ENCODE measurements at places on chromosomes 4 and X.
A peak's percentile ranks its signal among the peaks of the same experiment; 100 is the strongest.

- DNase-seq, result no peak
Measured at GRCh38 chr4:118823471-118823870, 12.5 kb downstream of the SEC24D start.

GRCh38 chrX:136662104-136662503 is 14.1 kb downstream of the CD40LG start:
- no peak for DNase-seq

DNA sequence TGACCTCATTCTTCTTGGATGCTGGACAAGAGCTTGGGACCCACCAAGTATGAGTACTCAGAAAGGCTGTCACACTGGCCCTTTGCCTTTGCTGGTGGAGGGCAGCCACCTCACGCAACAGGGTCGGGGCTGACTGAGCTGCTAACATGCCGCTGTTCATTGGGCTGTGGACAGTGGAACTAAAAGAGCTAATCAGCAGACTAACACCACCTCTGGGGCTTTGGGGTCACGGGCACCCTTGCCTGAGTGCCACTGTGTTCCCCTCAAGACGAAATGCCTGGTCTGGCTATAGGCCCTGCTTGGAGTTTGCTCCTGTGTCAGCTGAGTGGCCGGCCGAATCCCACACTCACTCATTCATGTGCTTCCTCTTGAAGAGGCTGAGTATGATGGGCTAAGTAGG is 559.6 kb downstream of the SPRY1 start:
- DNase-seq, result no peak

DNA sequence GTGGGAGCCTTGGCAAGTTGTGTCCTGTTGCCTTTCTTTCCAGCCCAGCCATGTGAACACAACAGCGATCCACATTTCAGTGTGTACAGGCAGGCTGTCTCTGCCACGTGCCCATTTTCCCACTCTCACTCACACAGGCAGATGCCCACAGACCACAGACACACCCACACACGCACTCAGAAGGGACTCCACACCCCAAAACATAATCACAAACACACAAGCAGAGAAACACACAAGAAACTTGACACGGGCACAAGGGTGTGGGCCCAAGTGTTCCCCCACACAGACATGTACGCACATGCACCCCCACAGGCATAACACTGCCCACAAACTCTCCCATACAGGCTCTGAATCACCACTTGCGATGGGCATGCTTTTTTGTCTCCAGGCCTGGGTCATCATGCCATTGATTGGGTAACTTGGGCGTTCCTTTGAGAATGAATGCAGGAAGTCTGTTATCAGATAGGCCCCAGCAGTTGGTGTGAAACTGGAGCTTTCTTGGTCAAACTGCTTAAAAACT is 84.3 kb downstream of the NBDY start:
- peak; percentile 64 for DNase-seq

- DNase-seq, result no peak
Measured at GRCh38 chrX:129145840-129146272, 377.4 kb downstream of the SMARCA1 start.

DNA sequence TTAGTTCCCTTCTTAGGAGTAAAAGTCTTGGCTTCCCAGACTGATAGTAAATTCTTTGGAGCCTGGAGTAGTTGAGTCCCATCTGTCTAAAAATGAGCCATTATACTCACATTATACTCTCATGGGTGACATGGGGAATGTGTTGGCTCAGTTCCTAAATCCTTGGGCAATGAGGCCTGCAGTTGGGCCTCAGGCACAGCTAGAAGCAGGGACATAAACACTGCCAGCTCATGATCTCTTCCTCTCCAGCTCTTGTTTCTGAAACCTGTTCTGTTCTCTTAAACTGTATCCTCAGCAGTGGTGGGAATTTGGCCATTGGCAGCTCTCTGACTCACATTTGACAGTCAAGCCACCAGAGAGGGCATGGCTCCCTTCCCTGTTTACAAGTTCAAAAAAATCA is 212.5 kb downstream of the SPATA18 start:
- DNase-seq, result no peak

GRCh38 chrX:111264385-111264784 is 5.9 kb downstream of the CAPN6 start:
- DNase-seq, result no peak

GRCh38 chr4:96598465-96598864 is 758.6 kb downstream of the PDHA2 start:
- DNase-seq, result no peak

DNA sequence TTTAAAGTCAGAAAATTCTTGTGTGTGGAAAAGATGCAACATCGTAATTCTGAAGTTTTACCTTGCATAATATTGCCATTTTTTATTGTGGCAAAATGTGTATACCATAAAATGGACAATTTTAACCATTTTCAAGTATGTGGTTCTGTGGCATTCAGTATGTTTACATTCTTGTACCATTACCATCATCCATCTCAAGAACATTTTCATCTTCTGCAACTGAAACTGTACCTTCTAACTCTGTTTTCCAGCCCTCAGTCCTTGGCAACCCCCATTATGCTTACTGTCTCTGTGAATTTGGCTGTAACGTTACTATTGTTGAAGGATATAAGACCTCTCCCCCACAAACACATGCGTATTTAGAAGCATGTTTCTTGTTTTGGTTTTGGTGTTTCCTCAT is 123.2 kb downstream of the BMPR1B start:
- DNase-seq, result no peak

DNA sequence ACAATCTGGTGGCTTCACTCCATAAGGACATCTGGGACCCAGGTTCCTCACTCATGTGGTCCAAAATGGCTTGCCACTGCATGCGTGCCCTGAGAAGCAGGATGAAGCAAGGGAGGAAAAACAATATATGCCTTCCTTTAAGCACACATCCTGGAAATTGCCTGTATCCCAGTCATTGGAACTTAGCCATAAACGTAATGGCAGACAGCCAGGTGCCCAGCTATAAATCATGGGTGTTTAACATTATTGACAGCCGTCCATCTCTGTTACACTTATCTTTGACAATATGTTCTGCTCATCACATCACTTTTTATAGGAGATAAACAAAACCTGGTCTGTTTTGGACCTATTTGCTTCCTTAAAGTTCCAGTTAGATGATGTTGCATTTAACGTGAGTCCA is 181.0 kb downstream of the AASDH start:
- no peak for DNase-seq

DNA sequence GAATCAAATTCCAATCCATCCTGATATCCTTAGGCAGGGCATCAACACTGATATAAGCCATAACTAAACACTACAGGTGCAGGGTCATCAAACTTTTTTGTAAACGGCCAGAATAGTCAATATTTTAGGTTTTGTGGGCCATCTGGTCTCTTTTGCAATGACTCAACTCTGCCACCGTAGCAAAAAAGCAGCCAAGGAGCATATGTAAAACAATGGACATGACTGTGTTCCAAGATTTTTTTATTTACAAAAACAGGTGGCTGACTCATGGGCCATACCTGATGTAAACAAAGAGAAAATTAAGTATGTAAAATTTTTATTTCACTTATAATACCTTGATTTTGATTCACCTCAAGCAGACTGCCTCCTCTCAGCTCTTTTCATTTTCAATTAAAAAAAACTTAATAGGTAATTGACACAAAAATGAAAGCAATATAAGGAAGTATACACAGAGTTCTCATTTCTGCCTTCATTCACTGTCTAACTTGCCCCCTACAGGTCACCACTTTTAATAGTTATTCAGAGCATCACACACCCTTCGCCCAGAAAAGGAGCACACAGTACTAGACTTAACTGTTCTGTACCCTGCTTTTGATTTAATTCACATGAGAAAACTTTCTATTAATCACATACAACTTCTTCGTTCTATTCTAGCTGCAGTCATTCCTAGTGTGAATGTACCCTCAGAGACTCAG is 35.3 kb upstream of the GPM6B start:
- no peak for DNase-seq

GRCh38 chrX:103310555-103311398 is at the start of gene BEX2:
Gene BEX2 (minus strand): TSS chrX:103310990. CDS start chrX:103309976, 1,014 bp downstream.
- peak; percentile 91 for DNase-seq

DNA sequence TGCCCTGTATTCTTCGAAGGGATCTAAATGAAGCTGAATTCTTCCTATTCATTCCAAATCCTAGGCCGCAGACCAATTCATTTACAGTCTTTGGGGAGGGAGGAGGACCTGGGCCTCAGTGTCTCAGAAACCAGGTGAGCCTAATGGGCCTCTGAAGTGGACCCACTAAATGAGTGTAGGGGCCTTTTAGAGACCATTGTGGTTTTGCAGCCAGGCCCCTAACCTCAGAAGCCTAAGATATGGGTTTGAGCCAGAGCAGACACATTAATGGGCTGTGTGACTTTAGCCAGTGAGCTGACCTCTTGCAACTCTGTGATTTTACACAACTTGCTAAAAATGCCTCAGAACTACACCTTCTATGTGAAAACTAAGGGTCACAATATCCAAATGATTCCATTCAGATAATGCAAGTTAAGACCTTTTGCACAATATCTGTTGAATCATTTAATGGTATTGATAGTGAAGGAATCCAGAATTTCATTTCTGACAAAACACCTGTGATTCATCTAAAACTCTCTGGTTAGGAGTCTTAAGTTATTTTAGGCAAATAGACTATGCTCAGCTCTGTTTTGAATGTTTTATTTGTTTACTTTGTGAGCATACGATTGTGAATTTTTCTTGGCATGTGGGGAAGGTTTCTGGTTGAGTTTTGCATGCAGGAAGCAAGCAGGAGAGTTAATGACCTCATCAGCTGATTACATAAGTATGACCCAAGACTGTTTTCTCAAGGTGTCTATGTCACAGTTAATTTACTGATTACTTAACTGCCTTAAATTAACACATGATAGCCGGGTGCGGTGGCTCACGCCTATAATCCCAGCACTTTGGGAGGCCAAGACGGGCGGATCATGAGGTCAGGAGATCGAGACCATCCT is 75.0 kb downstream of the EVC start:
- DNase-seq, result no peak

DNA sequence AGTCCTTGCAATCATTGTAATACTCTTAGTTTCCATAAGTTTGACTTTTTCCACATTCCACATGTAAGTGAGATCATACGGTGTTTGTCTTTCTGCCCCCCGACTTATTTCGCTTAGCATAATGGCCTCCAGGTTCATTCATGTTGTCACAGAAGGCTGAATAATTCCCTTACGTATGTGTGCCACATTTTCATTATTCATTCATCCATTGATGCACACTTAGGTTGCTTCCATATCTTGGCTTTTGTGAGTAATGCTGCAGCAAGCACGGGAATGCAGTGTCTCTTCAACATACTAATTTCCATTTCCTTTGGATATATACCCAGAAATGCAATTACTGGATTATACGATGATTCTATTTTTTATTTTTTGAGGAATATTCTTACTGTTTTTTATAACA is 22.0 kb upstream of the VEGFC start:
- no peak for DNase-seq

DNA sequence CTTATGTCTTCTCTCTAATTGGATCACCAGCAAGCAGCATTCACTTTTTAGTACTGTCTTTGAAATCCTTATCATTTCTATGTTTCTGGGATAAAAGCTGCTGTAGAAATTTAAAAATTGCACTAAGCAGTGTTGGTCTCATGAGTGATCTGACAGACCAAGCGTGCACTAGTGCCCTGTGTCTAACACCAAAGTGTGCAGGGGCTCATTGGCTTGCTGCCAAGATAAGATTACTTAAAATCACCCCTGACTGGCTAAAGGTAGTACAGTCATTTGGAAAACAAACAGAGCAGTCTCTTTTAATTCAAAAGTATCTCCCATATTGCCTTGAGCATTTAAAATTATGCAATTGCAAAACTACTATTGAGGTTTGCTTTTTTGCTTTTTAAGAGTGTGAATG is 304.6 kb downstream of the ARAP2 start:
- DNase-seq, result no peak

- peak; percentile 63 for DNase-seq
Measured at GRCh38 chrX:39874202-39874816, 223.4 kb downstream of the BCOR start.

GRCh38 chr4:173167758-173168395 is 734 bp upstream of the GALNT7 start:
- DNase-seq, result peak; percentile 49

DNA sequence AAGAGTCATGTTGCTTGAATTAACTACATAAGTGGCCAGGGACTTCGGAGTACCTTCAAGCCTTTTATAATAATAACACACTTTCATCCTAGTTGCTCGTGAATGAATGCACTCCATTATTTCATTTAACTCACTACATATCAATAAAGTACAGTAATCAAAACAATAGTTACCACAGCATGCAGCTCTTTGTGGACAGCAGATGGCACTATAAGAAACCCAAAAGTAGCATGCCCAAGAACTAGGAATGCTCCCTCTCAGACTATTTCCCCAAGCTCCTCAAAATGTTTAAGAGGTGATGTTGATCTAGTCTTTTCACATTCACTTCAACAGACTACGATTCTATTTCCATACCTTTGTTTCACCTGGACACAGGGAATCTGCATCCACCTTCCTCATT is 500.8 kb upstream of the DIAPH2 start:
- no peak for DNase-seq

DNA sequence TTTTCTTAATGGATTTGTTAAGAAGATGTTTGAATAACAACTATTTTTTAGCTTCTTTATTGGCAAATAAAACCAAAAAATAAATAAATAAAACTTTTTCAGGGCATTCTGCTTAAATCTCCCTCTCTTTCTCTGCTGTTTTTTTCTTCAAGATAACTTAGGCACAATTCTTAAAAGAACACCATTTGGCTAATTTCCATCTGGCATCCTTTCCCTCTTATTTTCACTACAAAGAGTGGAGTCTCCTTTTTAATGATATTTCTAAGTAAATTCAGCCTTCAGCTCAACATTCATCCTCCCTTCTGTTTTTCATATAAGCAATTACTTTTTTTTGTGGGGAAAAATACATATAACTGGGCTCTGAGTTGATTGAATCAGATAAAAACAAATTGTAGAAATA is 88.1 kb downstream of the PCDH7 start:
- no peak for DNase-seq

GRCh38 chr4:91935217-91935616 is 368.5 kb upstream of the GRID2 start:
- DNase-seq, result no peak

- no peak for DNase-seq
Measured at GRCh38 chrX:112839856-112840255, 775 bp downstream of the AMOT start.

DNA sequence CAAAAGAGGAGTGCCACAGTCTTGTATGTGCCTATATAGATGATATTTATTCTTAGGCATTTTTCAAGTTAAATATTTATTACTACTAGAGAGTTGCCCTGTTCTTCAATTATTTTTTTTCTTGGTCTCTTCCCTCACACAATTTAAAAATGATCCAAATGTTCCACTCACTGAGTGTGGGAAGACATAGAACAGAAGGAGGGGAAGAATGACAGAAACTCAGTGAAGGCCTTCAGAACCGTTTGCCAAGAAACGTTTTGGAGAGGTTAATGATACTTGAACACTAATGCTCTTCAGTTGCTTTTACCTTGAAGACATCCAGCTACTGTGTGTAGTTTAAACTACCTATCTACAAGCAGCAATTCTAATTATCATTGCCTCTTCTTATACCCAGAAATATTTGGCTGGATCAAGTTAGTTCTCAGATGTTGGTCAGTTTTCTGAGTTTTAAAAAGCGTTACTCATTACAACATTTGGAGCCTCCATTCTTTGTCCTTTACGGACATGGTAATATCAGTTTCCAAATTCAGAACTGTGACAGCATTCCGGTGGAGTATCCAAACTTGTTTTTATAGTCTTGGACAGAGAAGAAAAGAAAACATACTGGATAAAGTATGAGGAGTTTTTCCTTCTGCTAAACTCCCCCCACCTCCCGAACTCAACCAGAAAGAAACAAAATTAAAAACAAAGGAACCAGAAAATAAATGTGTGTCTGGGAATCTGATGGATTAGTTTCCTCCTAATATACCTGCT is 389.7 kb downstream of the SPRY1 start:
- DNase-seq, result no peak

Data from activated naive CD4-positive, alpha-beta T cell treated with anti-CD3 and anti-CD28 coated beads, Interleukin-2, amount 10 ng/mL, durations not matched to agents 7 days and 5 days (primary cell).